ENCODE measurements at places on chromosomes 16 and 17.

- no peak for DNase-seq
Observed at GRCh38 chr16:81661082-81661481, 118.0 kb upstream of the PLCG2 start.

DNA sequence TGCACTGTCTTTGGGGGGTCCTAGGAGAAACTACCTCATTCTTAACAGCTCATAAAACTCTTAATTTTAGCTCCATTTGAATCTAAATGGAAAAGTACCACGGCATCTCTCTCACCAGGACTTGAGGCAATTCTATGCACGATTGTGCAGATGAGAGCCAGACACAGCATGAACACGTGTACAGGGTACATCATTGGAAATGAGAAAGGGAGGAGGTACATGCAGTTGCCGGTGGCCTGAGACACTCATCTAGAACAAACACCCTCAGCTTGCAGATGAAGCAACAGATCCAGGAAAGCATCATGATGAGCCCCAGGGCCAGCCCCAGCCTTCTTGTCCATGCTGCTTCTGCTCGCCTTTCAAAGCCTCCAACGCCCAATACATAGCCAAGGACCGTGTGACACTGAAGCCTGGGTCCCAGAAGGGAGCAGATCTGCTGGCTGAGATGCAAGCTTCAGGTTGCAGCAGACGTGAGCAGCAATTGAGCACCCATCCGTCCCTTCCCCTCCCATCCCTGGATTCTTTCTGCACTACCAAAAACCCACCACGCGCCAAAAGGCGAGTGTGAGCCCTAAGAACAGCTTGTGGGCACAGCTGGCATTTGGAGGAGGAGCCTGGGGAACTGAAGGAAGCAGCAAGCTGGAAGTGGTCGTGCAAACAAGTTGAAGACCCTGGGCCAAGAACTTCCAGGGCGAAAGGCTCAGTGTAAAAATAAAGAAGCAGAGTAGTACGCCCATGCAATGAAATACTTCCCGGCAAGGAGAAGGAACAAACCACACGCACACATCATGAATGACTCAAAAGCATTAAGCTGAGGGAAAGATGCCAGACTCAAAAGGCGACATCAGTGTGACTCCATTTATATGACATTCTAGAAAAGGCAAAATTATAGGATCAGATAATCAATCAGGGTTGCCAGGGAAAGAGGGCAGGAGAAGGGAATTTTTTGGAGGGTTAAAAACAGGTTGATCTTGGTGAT lies 7.3 kb upstream of the RCVRN start:
- DNase-seq: no peak

- DNase-seq: no peak
Observed at GRCh38 chr17:57384219-57384618, 127.9 kb downstream of the MSI2 start.

DNA sequence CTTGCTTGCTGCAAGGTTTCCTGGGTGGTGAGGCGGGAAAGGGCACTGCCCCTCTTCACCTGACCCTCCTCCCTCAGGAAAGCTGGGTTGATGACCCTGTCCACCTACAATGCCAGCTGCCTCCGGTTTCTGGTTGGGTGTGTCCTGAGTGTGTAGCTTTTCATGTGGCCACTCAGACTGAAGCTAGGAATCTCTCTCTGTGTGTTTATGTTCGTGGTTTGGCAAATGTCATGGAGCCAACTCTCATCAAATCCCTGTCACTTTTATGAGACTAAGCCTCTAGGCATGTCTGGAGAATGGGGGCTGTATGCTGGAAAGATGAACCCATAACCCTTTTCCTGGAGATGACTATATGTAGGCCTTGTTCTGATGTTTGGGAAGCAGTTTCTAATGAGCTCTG lies 17.1 kb downstream of the PLEKHG4 start:
- DNase-seq: no peak

- no peak for DNase-seq
Observed at GRCh38 chr17:80152081-80152702, 5.3 kb upstream of the EIF4A3 start.

DNA sequence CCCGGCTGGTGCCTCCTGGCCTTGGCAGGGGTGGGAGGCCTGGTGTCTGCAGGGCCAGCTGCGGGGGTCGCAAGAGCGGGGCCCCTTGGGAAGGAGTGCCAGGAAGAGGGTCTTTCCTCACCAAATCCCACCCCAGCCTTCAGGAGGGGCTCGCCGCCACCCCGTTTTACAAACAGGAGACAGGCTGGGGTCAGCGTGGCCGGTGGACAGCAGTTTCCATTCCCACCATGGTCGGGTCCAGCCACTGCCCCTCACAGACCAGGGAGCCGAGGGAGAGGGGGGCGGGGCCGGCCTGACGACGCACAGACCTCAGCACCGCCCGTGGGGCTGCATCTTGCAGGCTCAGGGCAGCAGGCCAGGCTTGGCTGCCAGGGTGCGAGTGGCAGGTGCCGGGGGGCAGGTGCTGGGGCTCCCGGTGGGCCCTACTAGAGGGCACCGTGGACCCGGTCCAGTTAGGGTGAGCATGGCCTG lies 7.6 kb downstream of the CBFA2T3 start:
- no peak for DNase-seq

Measured in T-helper 2 cell treated with Interferon-gamma antibody and Interleukin-4, amounts not matched to agents 5 μg/mL and 100 μg/mL, for 36 hours (primary cell).